ENCODE measurements at places on chromosomes 11 and 22.

GRCh38 chr22:47304191-47304831 lies 541.9 kb downstream of the TBC1D22A start:
- no peak for DNase-seq

DNA sequence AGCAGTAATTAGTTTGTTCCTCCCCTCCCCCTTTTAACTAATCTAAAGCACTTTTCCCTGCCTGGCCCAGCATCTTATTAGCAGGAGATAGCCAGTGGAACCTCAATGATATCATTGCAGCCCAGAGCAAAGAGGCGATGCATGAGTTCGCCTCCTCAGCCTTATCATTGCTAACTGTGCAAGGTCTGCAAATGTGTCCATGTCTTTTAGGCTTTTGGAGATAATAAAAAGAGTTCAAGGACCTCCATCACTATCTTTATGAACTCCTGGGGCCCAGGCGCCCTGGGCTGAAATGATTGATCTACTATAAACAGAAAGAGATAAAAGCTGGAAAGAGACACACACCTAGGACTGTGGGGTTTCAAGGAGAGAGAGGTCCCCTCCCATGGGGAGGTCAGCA lies 124.2 kb upstream of the TBCEL start:
- no peak for DNase-seq

- DNase-seq: no peak
These were observed 6.7 kb upstream of the SEPTIN5 start for GRCh38 chr22:19707347-19708290.

GRCh38 chr11:20117291-20117690 lies 43.0 kb downstream of the DBX1 start:
- no peak for DNase-seq

GRCh38 chr11:110159476-110159875 lies 66.3 kb downstream of the ZC3H12C start:
- DNase-seq: no peak

DNA sequence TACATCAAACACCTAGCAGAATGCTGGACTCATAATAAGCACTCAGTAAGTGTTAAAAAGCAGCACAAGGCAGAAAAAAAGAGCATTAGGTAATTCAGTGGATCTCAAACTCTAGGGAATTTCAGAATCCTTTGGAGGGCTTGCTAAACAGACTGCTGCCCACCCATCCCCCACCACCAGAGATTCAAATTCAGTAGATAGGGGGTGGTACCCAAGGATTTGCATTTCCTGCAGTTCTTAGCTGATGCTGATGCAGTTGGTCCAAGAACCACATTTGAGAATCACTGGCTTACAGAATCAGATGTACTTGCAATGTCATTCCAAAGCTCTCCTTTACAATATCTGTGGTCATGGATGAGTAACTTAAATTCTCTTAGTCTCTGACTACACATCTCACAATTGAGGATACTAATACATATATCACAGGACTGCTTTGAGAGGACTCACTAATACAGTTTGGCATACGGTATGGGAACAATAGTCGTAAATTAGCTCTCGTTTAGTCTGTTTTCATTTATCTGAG lies 664.5 kb downstream of the KCNA4 start:
- DNase-seq: no peak

GRCh38 chr11:4543561-4543960 lies 1.4 kb upstream of the OR52M1 start:
- DNase-seq: no peak

DNA sequence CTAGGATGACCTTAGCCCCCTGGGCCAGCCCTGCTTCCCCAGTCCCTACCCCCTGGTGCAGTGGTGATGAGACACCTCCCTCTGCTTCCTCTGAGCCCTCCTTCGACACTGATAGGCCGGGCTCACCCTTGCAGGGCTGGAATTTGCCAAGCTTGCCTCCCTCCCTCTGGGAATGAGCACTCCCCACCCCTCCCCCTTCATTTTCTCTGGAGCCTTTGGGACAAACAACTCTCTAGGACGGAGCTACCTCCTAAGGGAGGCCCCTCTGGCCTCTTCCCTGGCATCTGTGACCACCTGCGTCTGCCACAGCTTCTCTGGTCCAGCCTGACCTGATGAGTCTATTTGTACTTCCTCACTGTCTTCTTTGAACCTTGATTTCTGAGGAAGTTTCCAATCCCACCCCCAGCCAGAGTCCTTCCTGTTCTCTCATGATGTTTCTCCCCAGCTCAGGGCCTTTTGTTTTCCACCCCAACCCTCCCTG lies 53.3 kb upstream of the ADA2 start:
- DNase-seq: no peak

- no peak for DNase-seq
These were observed 437.5 kb downstream of the TBC1D22A start for GRCh38 chr22:47199979-47200272.

- DNase-seq: no peak
These were observed 20.4 kb upstream of the SCUBE1 start for GRCh38 chr22:43363315-43364168.

GRCh38 chr11:10272132-10272531 lies 21.9 kb downstream of the SBF2 start:
- no peak for DNase-seq

DNA sequence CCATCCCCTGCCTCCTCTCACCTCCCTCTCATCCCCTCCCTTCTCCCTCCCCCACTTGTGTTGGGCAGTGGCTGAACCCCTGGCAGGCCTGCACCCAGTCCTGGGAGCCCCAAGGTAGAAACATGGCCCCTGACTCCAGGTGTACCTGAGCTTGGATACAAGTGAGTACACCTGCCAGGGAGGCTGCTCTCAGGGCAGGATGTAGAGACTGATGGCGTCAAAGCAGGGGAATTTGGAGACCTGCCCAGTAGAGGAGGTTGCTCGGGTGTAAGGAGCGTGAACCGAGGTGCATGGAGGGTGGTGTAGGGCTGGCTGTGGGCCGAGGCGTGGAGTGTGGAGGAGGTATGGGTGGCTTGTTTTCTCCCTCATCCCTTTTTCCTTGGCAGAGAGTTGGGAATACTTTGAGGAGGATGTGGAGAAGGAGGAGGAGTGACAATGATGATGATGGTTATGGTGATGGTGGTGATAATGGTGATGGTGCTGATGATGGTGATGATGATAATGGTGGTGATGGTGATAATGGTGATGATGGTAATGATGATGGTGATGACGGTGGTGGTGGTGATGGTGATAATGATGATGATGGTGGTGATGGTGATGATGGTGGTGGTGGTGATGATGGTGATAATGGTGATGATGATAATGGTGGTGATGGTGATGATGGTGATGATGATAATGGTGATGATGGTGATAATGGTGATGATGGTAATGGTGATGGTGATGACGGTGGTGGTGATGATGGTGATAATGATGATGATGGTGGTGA lies 12.3 kb downstream of the MRGPRG start:
- no peak for DNase-seq

- DNase-seq: no peak
These were observed 106.7 kb downstream of the GGTLC2 start for GRCh38 chr22:22751043-22751603.

DNA sequence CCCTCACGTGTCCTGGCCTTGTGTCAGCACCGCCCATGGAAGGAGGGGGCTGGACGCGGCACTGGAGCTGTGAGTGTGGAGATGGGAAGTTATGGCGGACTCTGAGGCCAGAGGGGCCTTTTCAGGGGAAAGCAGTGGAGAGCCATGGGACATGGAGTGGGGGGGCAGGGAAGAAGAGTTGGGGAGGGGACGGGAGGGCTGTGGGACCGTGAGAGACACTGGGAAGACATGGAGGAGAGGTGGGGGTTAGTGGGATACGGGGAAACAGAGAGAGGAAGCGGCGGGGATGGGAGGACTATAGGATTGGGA lies 58.2 kb downstream of the FBXO7 start:
- DNase-seq: no peak

DNA sequence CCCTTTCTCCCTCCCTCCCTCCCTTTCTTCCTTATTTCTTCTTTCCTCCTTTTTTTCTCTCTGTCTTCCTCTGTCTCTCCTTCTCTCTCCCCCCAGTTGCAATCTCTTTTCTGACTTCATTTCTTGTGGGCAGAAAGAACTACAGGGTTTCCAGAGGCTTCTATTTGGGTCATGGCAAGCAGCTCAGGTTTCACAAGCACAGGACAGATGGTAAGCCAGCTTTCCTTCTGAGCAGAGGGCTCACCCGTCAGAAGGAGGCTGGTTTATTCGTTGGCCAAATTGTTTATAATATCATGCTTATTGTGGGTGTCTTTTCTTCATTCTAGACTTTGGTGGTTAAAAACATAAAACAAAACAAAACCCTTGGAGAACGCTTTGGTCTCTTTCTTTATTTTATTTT lies 58.9 kb upstream of the CLMP start:
- DNase-seq: no peak
